ENCODE measurements at places on chromosomes 3 and 15. TPM values are rescaled to one million over a fixed set of nuclear protein-coding genes. Genes with fewer than 3 reads are reported as not detected.

ADIPOQ gene
- total RNA-seq: not detected

DPPA2 gene
- not detected for total RNA-seq

IL12A gene
- total RNA-seq: 0.17 TPM

SOX14 gene
- not detected for total RNA-seq

ALDH1A2 gene
- total RNA-seq: 1.6 TPM

ZPLD1 gene
- total RNA-seq: under 0.01 TPM

ISLR gene
- 214 TPM for total RNA-seq

PLCH1 gene
- total RNA-seq: 0.09 TPM

FOXB1 gene
- total RNA-seq: not detected

BCHE gene
- 10.4 TPM for total RNA-seq

RAD51 gene
- total RNA-seq: 1.4 TPM

WDR72 gene
- not detected for total RNA-seq

HACD2 gene
- 6.4 TPM for total RNA-seq

DHFR2 gene
- total RNA-seq: 4.9 TPM

VGLL3 gene
- 10.9 TPM for total RNA-seq

NMNAT3 gene
- 0.60 TPM for total RNA-seq

CHL1 gene
- 16.2 TPM for total RNA-seq

NR2F2 gene
- total RNA-seq: 13.2 TPM

IL16 gene
- total RNA-seq: 3.2 TPM

ANKRD63 gene
- not detected for total RNA-seq

TNFSF10 gene
- 9.2 TPM for total RNA-seq

CD200R1 gene
- 0.09 TPM for total RNA-seq

RPL39L gene
- 15.1 TPM for total RNA-seq

GOLGA8J gene
- 0.09 TPM for total RNA-seq

KY gene
- 0.69 TPM for total RNA-seq

FGF7 gene
- 393 TPM for total RNA-seq

AQP9 gene
- not detected for total RNA-seq

CILP gene
- total RNA-seq: 0.79 TPM

EFHB gene
- not detected for total RNA-seq

CFAP100 gene
- not detected for total RNA-seq

CCDC39 gene
- 0.52 TPM for total RNA-seq

ACAN gene
- total RNA-seq: 0.09 TPM

UBA7 gene
- total RNA-seq: 53.9 TPM

SLC12A1 gene
- total RNA-seq: not detected

DAZL gene
- not detected for total RNA-seq

SOX2 gene
- not detected for total RNA-seq

BLM gene
- 1.1 TPM for total RNA-seq

TTC21A gene
- total RNA-seq: 4.8 TPM

CEMIP gene
- 27.4 TPM for total RNA-seq

RARB gene
- 11.7 TPM for total RNA-seq

IQCH gene
- 4.8 TPM for total RNA-seq

RHOV gene
- not detected for total RNA-seq

NEK10 gene
- 16.7 TPM for total RNA-seq

GORASP1 gene
- 30.3 TPM for total RNA-seq

RBPMS2 gene
- total RNA-seq: not detected

SPSB4 gene
- total RNA-seq: not detected

MEX3B gene
- total RNA-seq: 6.0 TPM

GOLGA8N gene
- total RNA-seq: 4.3 TPM

AADACL2 gene
- not detected for total RNA-seq

SLC2A2 gene
- not detected for total RNA-seq

ADGRG7 gene
- not detected for total RNA-seq

GABRB3 gene
- 0.16 TPM for total RNA-seq

TIGIT gene
- total RNA-seq: not detected

HTD2 gene
- total RNA-seq: 6.4 TPM

PLCL2 gene
- 19.5 TPM for total RNA-seq

NR2E3 gene
- total RNA-seq: 0.09 TPM
